ENCODE measurements at places on chromosomes 6 and 20.

DNA sequence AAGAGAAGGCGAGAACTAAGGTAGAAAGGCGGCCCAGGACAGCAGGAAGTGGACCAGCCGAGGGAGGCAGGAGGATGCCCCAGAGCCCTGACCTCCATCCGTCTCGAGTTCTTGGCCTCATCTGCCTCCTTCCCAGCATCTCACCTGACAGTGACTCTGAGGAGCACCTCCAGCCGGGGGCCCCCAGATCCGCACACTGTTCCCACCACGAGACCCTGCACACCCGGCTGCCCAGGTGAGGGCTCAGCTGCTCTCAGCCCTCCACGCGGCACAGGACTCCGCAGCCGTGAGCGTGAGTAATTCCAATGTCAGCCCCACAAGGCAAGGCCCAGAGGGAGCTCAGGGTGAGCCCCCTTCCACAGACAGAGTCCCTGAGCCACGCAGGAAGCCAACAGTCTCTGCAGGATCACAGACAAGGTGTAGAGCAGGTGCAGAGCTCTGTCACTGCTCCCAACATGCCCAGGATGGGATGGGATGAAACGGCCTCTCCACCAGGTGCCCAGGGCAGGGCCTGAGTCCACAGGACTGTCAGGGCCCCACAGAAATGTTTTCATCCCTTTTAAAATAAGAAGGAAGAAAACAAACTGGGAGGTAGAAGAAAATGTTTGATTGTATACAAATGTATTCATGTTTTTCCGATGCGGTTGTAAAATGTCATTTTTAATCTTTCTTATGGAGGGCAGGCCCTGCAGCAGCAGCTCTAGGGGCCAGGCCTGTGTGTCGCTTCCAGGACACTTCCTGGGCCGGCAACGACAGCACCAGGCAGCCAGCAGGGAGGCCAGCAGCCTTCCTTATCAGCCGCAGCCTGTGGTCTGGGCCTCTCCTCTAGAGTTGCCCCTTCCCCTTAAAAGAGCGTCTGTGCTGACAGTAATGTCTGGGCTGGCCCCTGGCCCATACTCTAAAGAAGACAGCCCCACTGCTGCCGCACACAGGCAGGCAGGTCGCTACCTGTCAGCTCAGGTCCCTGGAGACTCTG lies 66.9 kb downstream of the DLL1 start:
- no peak for DNase-seq

DNA sequence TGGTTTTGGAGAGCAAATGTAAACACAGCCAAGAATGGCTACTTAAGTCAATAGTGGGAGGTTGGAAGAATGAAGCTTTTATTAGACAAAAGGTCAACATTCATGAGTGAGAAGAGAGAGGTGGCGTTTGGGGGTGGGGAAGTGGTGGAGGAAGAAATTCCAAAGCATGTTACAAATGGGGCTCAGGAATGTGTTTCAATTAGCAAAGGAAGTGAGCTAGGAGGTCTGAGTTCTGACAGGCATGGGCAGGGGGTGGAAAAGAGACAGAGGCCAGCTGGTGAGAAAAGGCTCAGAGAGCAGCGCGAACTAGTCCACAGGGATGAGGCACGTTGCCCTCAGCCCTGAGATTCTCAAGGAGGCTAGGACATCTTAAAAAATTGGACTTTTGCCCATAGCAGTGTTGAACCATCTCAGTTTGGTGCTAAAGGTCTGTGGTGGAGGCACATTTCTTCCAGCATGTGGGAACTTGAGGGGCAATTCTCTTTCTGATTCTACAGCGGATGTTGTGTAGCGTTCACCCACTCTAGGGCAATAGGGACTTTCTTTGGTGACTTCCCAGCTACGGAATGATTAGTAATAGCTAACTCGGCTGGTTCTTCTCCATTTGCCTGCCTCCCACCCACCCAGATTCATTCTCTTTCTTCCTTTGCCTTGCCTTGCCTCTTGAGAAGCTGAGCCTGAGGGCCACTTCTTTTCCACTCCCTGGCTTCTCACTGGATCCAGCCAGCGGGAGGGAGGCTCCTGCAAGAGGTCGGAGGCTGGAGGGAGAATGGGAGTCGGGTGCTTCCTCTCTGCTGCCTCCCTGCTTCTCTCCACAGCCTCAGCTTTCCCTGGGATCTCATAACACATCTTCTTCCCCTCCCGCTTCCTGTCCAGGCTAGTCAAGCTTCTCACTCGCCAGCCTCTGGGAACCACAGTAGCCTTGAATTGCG lies 45.1 kb upstream of the NEDD9 start:
- no peak for DNase-seq

- no peak for DNase-seq
Observed at GRCh38 chr6:125792680-125793079, 1.9 kb downstream of the NCOA7 start.

DNA sequence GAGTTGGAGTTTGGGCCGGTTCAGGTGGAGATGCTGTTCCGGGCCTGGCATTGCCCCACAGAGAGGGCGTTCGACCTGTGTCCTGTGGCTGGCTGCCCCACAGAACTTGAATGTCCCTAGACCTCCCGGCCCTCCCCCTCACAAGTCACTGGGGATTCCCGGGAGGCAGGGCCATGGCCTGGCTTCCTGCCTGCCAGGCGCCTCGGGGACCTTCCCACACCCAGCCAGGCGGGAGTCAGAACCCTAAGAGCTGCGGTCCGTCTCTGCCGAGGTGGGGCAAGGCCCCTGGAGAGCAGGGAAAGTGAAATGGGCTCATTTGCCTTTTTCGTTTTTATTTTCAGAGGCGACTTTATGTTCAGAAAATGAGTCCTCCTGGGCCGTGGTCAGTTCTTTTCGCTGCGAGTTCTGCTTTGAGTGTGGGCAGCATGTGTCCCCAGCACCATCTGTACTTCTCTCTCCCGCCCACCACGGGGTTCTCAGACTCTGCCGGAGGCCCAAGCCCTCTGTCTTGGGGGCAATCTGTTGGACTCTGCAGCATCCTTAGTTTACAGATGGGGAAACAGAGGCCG lies 8.5 kb downstream of the RBM38 start:
- DNase-seq: no peak

DNA sequence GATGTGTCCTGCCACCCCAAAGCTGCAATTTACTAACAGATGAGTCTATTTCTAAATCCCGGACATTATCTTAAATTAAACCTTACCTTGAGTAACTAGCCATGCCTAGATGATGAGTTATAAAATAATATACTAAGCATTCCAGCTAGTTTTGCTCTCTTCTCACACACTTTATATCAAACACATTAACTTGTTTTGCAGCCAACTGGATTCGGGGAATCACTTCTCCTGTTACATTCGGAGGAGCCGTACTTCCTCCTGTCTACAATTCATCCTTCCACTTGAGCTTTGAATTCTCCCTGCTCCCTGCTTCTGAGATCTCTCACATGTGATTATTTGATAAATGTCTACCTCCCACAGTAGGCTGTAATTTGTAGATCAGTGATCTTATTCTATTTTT lies 420.1 kb downstream of the GJA1 start:
- DNase-seq: no peak

GRCh38 chr6:128118401-128118800 lies 217.5 kb upstream of the THEMIS start:
- DNase-seq: no peak

- no peak for DNase-seq
Observed at GRCh38 chr6:115750292-115750691, 310.4 kb downstream of the FRK start.

GRCh38 chr20:24507182-24507853 lies 37.9 kb downstream of the SYNDIG1 start:
- no peak for DNase-seq

DNA sequence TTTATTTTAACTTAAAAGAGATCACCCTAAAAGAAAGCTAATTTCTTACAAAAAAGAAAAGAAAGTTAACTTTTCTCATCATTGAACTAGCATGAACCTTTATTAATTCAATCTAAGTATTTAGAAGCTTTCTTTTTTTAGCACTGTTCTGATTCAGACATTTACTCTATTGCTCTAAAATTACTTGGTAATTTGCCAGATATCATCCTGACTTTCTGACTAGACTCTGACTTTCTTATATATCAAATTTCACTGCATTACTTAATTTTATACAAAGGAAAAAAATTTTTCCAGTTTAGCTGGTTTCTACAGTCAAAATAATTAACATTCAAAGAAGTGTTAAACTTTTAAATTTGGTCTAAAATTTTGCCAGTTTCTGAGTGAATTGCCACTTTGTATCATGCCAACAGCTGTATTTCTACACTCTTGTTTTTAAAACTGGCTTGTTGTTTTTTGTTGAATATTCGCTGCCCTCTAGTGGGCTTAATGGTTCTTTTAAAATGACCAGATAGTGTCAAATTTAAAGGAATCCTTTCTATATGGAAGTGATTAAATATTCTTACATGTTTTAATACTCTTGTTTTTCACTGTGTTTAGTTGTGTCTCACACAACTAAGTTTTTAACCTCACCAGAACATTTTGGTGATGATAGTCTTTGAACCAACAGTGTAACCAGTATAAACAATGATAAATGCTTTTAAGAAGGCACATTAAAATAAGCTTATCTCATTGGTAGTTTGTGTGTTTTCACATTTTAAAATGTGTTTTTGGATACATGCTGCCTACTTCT lies 102.0 kb downstream of the POPDC3 start:
- DNase-seq: no peak

DNA sequence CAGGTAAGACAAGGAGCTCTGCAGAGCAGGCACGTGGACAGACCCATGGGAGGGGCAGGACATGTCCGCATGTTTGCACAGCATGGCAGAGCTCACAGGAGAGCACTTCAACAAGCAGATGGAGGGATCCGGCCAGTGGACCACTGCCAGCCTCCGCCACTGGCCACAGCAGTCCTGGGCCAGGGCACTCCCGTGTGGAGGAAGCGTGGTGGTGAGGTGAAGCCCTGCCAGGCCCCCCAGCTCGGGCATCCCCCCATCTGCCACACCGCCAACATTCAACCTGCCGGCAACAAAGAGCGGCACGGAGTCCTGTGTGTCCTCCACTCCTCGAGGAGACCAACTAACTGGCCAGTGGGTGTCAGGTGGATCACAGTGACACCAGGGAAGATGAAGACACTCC lies 104.3 kb upstream of the AGPAT4 start:
- DNase-seq: no peak

- no peak for DNase-seq
Observed at GRCh38 chr20:43372051-43372450, 85.6 kb upstream of the SRSF6 start.

DNA sequence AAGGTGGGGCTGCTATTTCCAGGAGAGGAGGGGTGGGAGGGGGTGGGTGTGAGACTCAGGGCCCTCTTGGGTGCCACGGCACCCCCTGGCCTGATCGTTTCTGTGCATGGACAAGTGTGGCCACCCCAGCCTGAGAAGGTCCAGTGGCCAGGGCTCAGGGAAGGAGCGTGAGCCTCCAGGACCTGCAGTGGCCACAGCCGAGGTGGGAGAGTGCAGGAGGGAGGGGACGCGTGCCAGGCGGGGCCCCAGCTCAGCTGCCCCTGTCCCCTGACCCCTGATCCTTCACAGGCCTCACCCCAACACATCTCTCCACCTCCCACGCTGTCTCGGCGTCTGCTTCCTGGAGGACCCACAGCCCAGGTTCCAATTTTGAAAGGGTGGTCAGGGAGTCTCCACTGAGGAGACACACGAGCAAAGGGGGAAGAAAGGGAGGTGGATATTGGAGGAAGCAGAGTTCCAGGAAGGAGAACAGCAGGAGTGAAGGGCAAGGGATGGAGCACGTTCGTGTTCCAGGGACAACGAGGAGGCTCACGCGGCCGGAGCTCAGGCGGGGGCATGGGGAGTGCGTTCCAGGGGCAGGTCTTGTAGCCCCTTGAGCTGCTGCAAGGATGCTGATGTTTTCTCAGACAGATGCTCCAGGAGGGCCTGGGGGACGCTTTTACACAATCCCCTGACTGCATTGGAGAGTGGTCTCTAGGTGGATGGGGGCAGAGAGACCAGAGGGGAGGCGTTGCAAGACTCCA lies 4.2 kb upstream of the HRH3 start:
- DNase-seq: no peak

DNA sequence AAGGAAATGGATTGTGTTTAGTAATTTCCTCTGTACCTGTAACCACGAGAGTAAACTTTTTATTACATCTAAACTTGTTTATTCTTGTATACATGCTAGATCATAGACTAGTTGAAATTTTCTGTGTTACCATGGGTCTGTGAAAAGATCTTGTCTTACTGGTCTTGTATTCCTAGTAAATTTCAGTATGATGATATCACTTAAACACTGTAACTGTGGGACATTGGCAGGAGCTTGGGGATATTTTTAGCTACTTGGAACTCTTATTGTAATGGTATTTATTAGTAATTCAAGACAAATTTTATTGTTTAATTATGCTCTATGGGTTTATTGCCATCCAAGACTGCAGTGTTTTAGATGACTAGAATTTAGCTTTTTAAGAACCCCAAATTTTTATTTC lies 25.9 kb upstream of the TULP4 start:
- DNase-seq: no peak

DNA sequence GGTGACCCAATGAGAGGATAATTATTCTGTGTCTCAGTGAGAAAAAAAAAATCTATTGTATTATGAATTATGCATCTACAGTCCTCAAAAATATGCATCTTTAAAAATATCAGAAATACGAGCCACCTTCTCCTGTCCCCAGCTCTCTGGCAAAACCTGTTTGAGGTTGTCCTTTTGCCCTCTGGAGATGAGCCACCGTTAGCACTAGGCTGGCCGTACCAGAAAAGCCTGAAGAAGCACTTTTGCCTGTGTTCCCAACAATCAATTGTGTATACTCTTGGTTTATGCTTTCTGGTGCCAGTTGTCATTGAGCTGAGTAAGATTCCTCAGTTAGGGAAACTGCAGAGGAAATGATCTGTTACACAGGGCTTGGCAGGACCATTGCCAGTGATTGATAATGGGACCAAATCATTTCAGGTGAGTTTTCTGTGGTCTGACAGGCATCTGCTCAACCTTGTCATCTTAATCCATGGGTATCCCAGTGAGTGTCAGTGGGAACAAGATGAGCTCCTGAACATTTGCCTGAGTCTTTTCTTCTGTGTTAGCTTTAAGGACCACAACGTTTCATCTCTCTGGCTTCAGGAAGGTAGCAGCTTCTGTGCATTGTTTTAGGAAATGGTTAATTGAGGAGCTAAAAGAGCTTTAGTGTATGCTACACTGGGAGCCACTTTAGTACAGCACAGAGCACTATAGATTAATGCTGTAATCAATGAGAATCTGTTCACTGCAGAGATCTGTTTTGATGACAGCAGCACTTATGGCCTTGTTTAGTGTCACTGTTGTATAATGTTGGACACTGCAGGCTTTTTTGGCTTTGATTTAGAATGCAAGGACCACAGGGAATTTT lies 330.1 kb downstream of the RIMS1 start:
- no peak for DNase-seq

- no peak for DNase-seq
Observed at GRCh38 chr6:56951049-56951831, 3.7 kb upstream of the BEND6 start.

- no peak for DNase-seq
Observed at GRCh38 chr20:51195419-51195901, 172.6 kb upstream of the KCNG1 start.
